ENCODE measurements at places on chromosomes 6 and 20. TPM values are rescaled to one million over a fixed set of nuclear protein-coding genes. Genes with fewer than 3 reads are reported as not detected.

The ADGB gene
- 0.94 TPM for total RNA-seq

The MYBL2 gene
- total RNA-seq, result 0.47 TPM

The TNFAIP3 gene
- total RNA-seq, result 0.78 TPM

The TRPC4AP gene
- total RNA-seq, result 45.9 TPM

The SLC35B2 gene
- total RNA-seq, result 33.1 TPM

The PTCRA gene
- not detected for total RNA-seq

The MRPS10 gene
- 43.0 TPM for total RNA-seq

The GFRA4 gene
- total RNA-seq, result not detected

The CLVS2 gene
- 56.1 TPM for total RNA-seq

The PIM1 gene
- 22.8 TPM for total RNA-seq

The SNX21 gene
- 22.8 TPM for total RNA-seq

The C6orf141 gene
- total RNA-seq, result 1.2 TPM

GRCh38 chr6:17930321-17930993, 57.0 kb downstream of the KIF13A start:
- DNase-seq, result no peak

DNA sequence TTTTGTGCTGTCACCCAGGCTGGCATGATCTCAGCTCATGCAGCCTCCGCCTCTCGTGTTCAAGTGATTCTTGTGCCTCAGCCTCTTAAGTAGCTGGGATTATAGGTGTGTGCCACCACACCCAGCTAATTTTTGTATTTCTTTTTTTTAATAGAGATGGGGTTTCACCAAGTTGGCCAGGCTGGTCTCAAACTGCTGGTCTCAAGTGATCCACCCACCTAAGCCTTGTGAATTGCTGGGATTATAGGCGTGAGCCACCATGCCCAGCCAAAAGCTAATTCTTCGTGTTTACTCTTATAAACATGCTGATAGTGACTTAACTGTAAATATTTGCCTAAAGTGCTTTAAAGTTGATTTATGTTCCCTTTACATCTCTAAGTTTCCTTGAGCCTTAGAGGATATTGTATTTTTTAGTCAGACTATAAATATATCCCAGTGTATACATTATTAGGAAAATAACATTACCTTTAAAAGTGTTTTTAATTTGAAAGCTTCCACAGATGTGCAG, 91.7 kb downstream of the COL21A1 start:
- DNase-seq, result no peak

DNA sequence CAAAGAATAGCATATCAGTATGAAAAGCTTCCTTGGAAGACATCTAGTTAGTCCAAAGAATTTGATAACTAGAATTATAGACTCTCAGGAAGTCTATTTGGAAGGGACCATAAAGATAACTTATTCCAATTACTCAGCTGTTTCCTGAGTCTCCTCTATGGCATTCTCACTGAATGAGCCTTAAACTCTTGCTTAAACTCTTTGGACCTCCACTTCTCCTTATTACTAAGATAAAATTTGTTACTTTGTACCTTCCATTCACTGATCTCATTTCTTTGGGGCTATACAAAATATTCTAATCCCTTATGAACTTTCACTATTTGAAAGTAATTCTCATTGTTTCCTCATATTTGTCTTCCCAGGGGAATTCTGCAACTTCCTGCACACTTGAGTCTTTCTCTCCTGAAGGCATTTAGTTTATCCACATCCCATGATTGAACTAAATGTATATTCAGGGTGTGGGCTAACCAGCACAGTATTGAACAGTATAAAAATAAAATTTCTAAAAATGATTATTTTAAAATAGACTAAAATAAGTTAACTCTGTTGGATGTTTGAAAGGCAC, 67.1 kb upstream of the NOTCH4 start:
- DNase-seq, result no peak

DNA sequence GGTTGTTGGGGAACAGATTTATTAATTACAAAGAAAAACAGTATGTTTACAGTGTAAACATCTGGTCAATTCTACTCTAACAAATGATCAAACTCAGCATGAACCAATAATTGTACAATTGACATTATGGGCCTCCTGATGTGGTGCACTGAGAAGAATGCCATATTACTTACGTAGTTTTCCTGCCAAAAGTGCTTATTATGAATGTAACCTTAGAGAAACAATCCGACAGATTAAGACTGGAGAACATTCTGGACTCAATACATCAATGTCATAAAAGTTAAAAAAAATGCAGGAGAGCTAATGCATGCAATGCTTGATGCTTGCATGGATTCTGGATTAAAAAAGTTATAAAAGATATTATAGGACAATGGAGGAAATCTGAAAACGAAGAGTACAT, 69.0 kb downstream of the LYRM4 start:
- DNase-seq, result no peak

- no peak for DNase-seq
Observed at GRCh38 chr6:3806169-3806922, 42.8 kb upstream of the FAM50B start.

DNA sequence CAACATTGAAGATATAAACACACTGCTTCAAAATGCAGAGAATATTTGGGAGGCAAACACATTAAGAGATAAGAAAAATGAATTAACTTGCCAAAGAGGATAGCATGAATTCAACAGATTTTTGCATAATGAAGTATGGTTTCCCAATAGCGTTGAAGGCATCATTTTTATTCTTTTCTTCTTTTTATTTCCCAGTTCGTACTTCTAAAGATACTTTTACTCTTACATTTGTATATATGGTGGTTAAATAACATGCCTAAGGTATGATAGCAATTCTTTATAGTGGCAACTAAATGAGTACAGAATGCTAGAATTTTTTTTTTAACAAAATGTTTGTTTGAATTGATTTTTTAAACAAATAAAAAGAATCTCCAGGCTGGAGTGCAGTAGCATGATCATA, 473.4 kb upstream of the MARCKS start:
- DNase-seq, result no peak

DNA sequence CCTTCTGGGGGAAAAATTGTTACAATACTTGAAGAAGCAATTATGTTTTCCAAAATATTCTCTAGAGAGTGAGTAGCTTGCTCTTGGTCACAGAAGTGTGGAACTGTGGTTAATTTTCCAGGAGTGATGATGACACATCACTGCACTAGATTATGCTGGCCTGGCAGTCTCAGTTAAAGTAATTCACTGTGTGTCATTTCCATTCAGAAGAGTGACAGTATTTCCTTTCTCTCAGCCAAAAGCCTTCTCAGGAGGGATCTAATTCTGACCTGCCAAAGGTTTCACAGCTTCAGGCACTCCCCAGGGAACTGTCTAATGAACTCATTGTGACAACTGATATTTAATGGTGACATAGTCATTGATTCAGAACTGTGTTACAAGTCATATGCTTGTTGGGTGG, 517.5 kb downstream of the TBC1D32 start:
- DNase-seq, result no peak

DNA sequence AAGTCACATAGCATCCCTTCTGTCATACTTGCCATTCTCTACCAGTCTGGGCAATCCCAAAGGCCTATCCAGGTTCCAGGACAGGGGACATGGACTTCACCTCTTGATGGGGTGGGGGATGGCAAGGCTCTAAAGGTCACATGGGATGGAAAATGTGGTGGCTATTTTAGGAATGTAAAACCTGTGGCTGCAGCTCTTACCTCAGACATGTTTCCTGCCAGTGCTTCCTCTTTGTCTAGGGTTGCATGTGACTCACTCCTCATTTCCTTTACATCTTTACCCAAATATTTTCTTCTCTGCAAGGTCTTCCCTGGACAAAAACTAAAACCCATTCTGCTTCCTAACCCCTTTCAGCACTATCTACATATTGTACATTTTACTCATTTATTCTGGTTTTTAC, 135.7 kb downstream of the BTBD3 start:
- DNase-seq, result no peak

DNA sequence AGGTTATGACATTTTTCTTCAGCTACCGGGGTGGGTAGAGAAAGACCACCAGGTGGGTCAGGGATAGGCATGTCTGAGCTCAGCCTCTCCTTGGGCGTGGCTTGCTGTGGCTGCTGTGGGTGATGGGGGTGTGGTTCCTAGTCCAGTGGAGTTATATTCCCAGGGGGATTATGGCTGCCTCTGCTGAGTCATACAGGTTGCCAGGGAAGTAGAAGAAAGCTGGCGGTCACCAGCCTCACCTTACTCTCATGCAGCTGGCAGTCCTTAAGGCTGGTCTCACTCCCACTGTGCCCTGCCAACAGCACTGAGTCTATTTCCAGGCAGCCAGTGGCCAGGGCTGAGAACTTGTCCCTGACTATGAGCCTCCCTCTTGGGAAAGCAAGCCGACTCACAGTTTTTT, 130.0 kb downstream of the SCP2D1 start:
- DNase-seq, result no peak

DNA sequence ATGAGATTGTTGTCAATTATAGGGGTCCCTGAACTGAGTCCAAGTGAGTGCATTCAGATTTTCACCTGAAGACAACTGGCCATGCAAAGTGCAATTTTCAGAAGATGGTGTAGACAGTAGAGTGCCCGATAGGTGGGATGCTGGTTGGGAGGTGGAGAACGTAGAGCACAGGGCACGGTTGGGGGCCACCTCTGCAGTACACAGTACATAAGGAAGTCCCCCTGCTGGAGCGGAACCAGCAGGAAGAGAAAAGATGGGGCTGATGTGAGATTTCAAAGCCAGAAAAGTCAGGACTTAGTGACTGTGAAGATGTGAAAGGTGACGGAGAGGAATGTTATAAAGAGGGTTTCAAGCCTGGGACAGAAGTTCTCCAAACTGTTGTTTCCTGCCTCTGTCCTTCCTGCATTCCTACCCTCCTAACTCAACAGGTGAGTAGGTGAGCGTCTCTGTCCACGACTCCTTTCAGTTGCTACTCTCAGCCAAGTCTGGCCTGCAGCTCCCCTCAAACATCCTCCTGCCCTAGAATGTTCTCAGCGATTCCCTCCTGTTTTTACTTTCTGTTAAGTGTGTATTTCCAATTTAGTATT, 330.8 kb downstream of the PRL start:
- no peak for DNase-seq

- DNase-seq, result no peak
Observed at GRCh38 chr6:110524305-110524704, 47.9 kb upstream of the SLC22A16 start.

DNA sequence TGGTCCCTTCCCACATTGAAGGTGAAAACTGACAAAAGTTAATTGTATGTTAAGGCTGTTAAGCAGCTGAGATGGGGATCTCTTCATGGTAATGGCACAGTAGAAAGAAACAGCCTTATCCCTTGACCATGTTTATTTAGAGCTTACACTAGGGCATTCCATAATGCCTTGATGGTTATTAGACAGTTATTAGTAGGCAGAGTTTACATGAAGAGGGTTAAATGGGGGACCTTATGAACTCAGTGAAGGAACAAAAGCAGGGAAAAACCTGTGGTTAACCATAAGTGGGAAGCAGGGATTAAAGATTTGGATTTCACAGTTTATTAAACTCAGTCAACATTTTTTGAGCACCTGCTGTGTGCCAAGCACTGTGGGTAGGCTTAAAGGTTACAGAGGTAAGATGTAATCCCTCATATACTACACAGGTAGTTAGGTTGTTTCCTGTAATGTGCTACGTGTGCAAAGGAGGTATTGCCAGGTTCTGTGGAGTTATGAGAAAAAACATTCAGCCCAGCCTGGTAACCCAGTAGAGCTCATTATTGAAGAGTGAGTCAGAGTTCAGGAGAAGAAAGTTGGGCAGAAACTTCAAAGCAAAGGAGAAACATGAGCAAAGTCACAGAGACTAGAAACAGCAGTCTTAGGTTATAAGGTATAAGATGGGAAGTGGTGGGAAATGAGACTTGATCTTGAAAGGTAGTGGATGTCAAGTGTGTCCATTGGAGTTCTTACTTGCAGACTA, 32.3 kb upstream of the GNRH2 start:
- no peak for DNase-seq

- no peak for DNase-seq
Observed at GRCh38 chr6:32047855-32048766, 9.9 kb downstream of the CYP21A2 start.

DNA sequence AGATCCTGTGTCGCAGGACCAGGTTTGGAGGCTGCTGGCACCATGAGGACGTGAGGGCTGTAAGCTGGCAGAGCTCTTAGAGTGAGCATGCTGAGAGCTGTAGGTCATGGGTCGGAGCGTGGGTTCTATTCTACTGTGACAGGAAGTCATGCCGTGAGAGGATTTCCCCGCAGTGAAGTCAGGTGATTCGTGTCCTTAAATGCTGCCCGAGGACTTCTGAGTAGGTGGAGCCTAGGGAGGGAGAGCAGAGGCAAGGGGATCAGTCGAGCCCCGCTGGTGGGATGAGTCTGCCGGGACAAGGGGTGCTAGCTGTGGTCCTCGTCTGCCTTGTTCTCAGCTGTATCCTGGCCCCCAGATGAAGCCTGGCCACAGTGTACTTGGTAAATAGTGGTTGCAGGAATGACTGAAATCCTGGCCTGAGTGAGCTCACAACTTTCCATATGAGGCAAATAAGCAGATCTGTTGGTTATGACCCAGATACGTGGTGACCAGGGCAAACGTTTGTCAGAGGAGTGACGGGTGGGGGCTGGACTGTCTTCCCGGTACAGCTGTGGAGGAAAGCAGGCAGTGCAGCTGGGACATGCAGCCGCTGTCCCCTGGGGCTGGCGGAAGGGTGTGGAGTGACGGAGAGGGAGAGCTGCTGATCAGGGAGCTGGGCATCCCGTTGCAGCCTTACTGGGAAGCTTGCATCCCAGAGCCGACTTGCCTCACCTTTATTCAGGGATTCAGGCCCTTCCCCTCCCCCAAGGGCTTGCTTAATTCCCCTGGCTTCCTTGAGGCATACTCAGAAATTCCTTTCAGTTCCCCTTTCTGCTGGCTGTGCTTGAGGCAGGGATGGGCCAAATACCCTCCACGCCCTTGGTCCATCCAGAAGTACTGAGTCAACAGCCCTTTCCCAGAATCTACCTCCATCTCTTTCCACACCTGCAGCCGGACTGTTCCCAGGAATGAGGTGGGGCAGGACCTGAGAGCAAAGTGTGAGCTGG, 250.9 kb upstream of the RREB1 start:
- DNase-seq, result no peak

GRCh38 chr20:6629564-6629963, 137.9 kb upstream of the BMP2 start:
- DNase-seq, result no peak

GRCh38 chr20:9093218-9093957, 24.5 kb downstream of the PLCB4 start:
- DNase-seq, result no peak

Measured in occipital lobe (tissue), 3 donors.